ENCODE measurements at places on chromosomes 6 and 20.
A peak's percentile ranks its signal among the peaks of the same experiment; 100 is the strongest.

DNA sequence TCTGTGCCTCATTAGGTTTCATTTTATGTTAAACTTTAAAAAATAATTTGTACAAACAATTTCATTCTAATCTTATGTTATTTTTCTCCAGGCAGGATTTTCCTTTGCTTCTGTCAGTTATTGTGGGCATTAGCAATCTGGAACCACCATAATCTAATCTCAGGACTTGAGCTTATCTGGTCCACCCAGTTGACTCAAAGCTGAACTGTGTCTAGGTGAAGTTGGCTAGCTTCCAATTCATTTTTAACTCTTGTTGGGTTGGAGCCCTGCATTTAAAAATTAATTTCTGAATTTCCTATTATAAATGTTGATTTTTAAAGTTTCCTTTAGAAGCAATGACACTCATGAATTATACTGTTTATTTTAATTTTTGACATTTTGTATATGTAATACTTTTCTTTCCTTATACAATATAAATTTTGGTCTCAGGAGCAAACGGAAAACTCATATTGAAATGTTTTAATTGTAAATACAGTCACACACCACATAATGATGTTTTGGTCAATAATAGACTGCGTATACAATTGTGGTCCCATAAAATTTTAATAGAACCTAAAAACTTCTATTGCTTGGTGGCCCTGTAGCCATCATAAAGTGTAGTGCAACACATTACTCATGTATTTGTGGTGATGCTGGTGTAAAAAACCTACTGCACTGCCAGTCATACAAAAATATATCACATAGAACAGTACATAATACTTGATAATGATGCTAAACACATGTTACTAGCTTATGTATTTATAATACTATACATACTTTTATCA is 121.3 kb downstream of the CLVS2 start:
- DNase-seq: no peak

GRCh38 chr6:134376785-134377184 is 58.9 kb upstream of the SGK1 start:
- no peak for DNase-seq

DNA sequence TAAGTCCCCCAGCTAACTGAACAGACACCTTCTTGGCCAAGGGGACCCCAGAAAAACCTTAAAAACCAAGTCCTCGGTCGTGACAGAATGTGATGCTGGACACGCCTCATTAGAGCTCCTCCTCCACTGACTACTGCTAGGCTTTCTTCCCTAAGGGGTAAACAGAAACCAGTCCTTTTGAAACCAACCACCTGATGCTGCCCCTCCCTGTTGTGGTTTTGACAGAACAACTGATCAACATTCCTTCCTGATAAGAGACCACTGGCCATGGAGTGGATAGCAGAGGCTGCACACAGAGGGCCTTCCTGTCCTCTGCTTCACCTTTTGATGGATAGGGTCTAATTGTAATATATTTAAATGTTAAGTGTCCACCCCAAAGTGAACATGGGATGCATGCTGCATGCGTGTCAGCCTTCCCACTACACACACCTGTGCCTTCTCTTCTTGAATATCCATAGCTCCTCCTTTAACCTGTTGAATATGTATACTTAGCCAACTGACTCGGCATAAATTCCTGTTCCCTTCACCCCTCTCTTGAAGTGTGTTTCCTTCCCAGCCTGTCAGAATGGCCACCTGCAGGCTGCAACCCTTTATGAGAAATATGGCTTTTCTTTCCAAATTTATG is 27.9 kb upstream of the SLC2A12 start:
- peak; percentile 29 for DNase-seq

DNA sequence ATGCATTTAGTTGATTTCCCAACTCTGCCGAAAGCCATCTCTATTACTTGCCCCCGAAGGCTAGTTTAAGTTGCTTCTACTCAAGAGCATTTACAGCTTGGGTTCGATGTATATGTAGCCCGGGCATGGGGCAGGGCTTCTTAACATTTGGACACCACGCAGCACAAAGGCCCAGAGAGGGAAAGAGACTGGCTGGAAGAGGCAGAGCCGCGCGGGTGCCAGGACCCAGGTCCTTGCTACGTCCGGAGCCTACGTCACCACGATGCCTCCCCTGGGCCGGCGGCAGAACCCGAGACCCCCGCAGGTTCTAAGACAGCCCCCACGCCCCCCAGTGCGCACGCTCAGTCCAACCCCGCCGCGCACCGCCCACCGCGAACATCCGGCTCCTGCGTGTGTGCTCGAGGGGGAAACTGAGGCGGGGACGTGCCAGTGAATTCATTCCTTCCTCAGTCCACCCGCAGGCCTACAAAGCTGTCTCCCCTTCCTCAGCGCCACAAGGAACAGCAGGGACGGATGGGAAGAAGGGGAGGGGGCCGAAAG is 367 bp upstream of the PCIF1 start:
- peak; percentile 73 for DNase-seq

DNA sequence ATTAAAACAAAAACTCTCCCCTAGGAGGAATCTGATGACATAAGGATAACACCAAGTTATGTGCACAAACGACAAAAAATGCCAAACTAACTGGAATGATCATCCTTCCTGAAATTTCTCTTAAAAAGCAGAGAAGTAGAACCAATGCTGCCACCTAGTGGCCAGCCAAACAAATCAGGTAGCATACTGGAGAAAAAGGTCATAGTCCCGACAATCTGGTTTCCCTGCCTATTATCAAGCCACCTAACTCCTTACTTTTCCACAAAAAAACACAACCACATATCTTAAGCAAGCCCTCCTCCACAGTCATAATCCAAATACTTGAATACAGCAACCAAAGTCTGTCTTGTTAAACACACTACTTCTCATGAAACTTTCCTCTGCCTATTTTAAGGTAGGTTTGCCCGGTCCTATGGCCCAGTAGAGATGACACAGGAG is 5.3 kb downstream of the OARD1 start:
- peak; percentile 76 for DNase-seq

DNA sequence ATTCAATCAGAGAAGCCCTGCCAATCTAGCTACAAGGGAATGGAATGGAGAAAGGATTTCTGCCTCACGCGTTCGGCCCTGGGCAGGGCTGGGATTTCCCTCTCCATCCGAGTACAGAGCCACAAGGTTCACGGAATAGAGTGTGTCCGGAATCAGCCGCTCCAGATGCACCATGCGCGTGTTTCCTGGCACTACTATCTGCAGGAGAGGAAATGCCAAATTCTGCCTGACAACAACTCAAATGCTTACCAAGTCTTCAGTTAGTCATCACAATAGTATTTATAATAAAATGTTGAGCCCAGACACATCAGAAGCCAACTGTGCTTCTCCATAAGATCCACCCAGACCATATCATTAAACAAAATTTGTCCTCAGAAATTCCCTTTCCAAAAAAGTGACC is 75.1 kb downstream of the COL12A1 start:
- no peak for DNase-seq

- no peak for DNase-seq
Measured at GRCh38 chr6:44094403-44095242, 32.6 kb downstream of the MRPL14 start.

DNA sequence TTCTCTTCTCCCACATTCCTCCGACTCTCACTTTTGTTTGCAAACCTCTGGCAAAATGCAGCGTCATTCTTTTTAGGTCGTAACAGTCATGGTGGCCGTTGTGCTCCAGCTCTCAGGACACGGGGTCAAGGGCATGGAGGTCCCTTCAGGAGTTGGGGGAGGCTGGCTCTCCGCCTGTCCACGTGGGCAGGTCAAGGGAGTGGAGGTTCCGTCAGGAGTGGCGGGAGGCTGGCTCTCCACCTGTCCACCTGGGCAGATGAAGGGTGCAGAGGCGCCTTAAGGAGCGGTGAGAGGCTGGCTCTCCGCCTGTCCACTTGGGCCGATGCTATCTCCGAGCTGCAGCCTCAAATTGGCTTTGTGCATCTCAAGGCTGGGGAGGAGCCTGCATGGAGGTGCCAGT is 98.0 kb downstream of the ERMARD start:
- no peak for DNase-seq

GRCh38 chr6:17096652-17097051 is 5.2 kb upstream of the STMND1 start:
- no peak for DNase-seq

GRCh38 chr20:44198872-44199271 is 11.7 kb downstream of the OSER1 start:
- DNase-seq: peak; percentile 58

- no peak for DNase-seq
Measured at GRCh38 chr20:48190757-48191156, 405.5 kb upstream of the SULF2 start.

- DNase-seq: no peak
Measured at GRCh38 chr6:127980996-127981395, 80.1 kb upstream of the THEMIS start.

- no peak for DNase-seq
Measured at GRCh38 chr6:32484614-32484998, 44.9 kb downstream of the HLA-DRA start.

- DNase-seq: no peak
Measured at GRCh38 chr6:2396846-2397630, 151.6 kb upstream of the GMDS start.

GRCh38 chr6:127554435-127555006 is 22.5 kb upstream of the C6orf58 start:
- peak; percentile 30 for DNase-seq

DNA sequence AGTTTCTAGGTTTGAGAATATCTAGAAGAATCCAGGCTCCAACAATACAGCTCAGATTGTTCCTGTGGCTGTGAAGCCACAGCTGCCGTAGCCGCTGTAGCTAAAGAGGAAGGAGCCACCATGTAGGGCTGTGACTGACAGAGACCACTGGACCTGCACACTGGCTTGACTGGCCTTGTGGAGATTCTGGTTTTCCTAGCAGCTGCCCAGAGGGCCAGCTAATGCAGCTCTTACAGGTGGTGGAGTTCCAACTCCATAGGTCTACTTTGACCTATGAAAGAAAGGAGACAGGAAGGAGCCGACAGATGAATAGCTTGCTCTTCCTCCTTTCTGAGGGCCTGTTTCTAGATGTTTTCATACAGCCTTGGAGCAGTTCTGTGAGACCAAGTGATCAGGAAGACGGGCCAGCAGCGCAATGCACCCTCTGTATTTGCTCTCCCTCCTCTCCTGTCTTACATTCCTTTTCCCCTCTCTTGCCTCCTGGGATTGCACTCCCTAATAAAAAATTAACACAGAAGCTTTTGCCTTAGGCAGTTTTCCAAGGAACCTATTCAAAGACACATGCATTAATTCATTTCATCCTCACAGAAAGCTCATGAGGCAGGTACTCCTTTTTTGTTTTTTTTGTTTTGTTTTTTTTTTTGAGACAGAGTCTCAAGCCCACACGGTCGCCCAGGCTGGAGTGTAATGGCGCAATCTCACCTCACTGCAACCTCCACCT is 51.8 kb upstream of the MYB start:
- peak; percentile 31 for DNase-seq

DNA sequence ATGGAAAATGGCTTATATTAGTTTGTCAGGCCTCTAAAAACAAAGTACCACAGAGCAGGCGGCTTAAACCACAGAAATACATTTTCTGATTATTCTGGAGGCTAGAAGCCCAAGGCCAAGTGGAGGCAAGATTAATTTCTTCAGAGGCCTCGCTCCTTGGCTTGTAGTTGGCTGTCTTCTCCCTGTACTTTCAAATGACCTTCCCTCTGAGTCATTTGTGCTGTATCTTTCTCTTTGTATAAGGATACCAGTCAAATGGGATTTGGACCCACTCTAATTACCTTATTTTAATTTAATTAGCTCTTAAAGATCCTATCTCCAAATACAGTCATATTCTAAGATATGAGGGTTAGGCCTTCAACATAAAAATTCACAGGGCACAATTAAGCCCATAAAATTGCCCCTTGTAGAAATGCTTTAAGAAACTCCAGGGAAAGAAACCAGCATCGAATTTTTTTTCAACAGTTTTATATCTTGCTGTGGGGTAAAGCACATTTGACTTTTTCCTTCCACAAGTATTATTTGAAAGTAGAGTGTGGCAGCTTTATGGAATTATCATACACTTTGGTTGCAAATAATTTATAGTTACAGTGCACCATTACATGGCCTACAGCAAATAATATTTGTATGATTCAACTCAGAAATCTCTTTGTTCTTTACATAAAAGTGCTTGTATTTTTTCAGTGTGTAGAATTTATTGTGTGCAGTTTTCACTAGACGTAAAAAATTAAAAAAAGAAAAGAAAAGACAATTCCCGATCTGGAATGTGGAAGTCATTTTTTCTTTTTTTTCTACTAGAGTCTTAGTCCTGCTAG is 706.1 kb downstream of the KIF16B start:
- DNase-seq: no peak

GRCh38 chr20:12581644-12582289 is 427.0 kb upstream of the SPTLC3 start:
- no peak for DNase-seq

DNA sequence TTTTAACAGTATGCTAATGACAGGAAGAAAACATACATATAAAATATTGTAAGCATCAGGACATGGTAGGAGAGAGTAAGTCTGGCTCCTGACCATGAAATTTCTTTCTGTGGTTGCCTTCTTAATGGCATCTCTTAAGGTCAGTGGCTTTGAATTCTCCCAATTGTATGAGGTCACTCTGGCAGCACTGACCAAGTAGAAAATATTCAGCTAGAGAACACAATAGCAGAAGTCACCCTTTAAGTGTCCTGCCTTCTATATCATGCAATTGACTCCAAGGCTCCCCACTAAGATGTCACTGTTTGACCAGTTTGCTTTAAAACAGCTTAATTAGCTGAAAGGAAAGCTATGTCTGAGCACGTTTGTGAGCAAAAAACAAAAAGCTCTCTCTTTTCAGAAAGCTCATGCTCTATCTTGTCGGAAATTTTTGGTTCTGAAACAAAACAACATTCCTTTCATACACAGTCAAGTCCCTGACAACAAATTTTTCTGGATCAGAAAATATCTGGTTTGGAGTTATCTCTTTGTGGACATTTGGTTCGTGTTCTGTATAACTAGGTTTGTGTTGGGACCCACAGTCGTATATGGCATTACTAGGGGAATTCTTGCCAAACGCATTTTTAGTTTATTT is 120.9 kb upstream of the IFNGR1 start:
- no peak for DNase-seq

GRCh38 chr20:25040438-25040831 is 17.5 kb downstream of the ACSS1 start:
- no peak for DNase-seq

DNA sequence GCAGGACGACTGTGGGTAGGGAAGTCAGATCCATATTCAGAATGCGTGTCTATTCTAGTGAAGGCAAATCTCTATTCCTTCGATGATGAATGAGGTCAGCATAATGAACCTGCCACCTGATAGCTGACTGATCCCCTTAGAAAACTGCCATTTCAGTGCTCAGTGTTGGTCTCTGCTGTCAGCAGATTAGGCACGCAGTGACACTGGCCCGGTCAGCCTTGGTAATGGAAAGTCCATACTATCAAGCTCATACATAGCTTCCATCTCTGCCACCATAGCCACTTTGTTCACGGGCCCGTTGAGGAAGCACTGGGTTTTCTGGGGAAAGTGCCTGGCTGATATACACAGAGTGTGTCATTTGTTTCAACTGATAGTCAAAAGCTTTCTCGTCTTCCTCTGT is 54.0 kb downstream of the C6orf52 start:
- DNase-seq: no peak

GRCh38 chr6:22774129-22774528 is 204.8 kb downstream of the HDGFL1 start:
- no peak for DNase-seq

Measured in activated naive CD4-positive, alpha-beta T cell treated with anti-CD3 and anti-CD28 coated beads, Interleukin-2, amount 10 ng/mL, durations not matched to agents 7 days and 5 days (primary cell).